ENCODE measurements at places on chromosomes 2 and 18. TPM values are rescaled to one million over a fixed set of nuclear protein-coding genes. Genes with fewer than 3 reads are reported as not detected.

DNA sequence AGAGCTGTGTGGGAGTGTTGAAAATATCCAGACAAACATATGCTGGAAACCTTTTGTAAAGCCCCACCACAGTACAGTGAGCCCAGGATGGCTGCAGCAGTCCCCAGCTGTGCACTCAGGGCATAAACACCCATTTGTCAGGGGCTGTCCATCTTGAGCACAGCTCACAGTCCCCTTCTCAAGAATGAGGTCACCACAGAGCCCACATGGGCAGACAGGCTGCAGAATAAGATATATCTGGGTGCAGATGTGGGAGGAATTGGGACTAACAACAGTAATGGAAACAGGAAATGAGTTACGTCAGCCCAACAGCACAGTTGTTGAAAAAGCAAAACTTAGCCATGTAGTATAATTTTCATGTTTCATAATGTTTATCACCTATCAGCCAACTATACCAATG lies 219.6 kb downstream of the ETAA1 start:
- H3K27ac ChIP-seq, result no peak overlapping the region
- no peak for DNase-seq
- H3K27me3 ChIP-seq, result no peaks in the 10 kb centered on the region
- H3K36me3 ChIP-seq, result no peaks in the 10 kb centered on the region

DNA sequence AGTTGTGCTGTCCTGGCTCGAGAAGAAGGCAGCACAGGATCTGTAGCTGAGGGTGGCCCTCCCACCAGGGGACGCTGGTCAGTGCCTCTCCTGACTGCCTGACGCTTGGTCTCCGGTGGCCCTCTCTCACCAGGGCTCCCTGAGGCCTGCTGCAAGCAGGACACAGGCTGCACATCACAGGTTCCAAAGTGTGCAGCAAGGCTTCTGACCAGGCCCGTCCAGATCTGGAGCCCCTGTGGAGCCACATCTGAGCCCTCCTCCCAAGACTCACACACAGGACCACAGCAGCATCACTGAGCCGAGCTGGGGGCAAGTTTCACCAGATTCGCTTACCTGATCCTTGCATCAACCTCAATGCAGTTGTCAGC lies 12.1 kb downstream of the AMER3 start:
- DNase-seq, result no peak
- H3K4me1 ChIP-seq, result no peaks in the 10 kb centered on the region
- no peaks in the 10 kb centered on the region for H3K36me3 ChIP-seq

GRCh38 chr2:54561010-54561409 lies 104.9 kb downstream of the SPTBN1 start:
- no peaks in the 10 kb centered on the region for H3K27me3 ChIP-seq
- DNase-seq, result no peak
- H3K4me1 ChIP-seq, result peaks cover 70% of the 10 kb centered on the region

- no peaks in the 10 kb centered on the region for H3K36me3 ChIP-seq
- no peaks in the 10 kb centered on the region for H3K27me3 ChIP-seq
- H3K4me3 ChIP-seq, result no peak overlapping the region
- no peak for DNase-seq
- H3K4me1 ChIP-seq, result no peaks in the 10 kb centered on the region
- no peak overlapping the region for H3K27ac ChIP-seq
Measured at GRCh38 chr18:76314015-76314414, 181.0 kb downstream of the ZNF516 start.

- no peaks in the 10 kb centered on the region for H3K4me1 ChIP-seq
- no peak overlapping the region for H3K27ac ChIP-seq
- H3K36me3 ChIP-seq, result no peaks in the 10 kb centered on the region
- no peaks in the 10 kb centered on the region for H3K27me3 ChIP-seq
- no peak overlapping the region for H3K4me3 ChIP-seq
Measured at GRCh38 chr2:156190517-156190916, 142.0 kb downstream of the NR4A2 start.

- H3K36me3 ChIP-seq, result peaks cover 20% of the 10 kb centered on the region
- no peak overlapping the region for H3K4me3 ChIP-seq
- no peak for DNase-seq
- H3K27ac ChIP-seq, result peak overlapping the region; percentile 26
Measured at GRCh38 chr2:205714789-205715720, 32.8 kb downstream of the NRP2 start.

GRCh38 chr2:164053021-164053420 lies 317.2 kb upstream of the FIGN start:
- no peak overlapping the region for H3K4me3 ChIP-seq
- no peak for DNase-seq
- H3K27ac ChIP-seq, result no peak overlapping the region
- no peaks in the 10 kb centered on the region for H3K4me1 ChIP-seq

DNA sequence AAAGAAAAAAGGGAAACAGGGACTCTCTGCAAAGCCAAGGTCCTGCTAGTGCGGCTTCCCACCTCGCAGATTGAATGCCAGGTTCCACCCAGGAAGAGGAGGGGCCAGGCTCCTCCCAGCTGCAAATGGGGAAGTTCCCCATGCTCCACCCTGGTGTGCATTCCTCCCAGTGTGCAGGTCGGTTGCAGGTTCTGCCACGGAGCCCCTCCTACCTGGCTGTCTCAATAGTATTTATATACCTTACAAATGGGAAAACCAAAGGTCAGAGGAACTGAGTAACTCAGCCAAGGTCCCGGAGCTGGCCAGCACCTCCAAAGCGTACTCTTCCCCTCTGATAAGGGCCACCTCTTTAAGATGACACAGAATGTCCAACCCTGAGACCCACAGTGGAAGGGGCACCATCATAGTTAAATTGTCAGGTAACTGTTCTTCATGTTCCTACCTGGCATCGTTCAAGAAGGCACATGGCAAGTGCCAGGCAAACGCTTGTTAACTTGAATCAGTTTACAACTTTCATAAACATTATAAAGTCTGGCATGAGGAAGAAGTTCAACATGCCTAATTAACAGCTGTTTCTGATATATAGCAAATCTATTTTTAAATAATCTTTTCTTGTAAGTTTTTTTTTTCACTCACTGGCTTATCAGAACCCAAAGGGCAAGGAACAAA lies 35.5 kb downstream of the POU3F3 start:
- no peak overlapping the region for H3K27ac ChIP-seq
- no peak overlapping the region for H3K4me3 ChIP-seq
- H3K36me3 ChIP-seq, result no peaks in the 10 kb centered on the region

GRCh38 chr18:64403784-64404503 lies 255.1 kb upstream of the LINC00305 start:
- DNase-seq, result no peak
- H3K27ac ChIP-seq, result no peak overlapping the region
- H3K27me3 ChIP-seq, result no peaks in the 10 kb centered on the region
- no peak overlapping the region for H3K4me3 ChIP-seq
- H3K4me1 ChIP-seq, result no peaks in the 10 kb centered on the region

GRCh38 chr2:127901339-127902056 lies 15.7 kb upstream of the AMMECR1L start:
- H3K4me1 ChIP-seq, result no peaks in the 10 kb centered on the region
- no peak overlapping the region for H3K27ac ChIP-seq
- H3K27me3 ChIP-seq, result no peaks in the 10 kb centered on the region
- DNase-seq, result no peak

Gene EPHA4
- total RNA-seq, result 42.2 TPM

Gene SCRN3
- total RNA-seq, result 32.0 TPM

Gene SLC30A3
- not detected for total RNA-seq

Gene SLC9A4
- 0.30 TPM for total RNA-seq

Gene MAL
- 200 TPM for total RNA-seq

All from tibial nerve (tissue), 4 donors.